Kidney tubule cell (primary cell): ENCODE measurements at places on chromosomes 2 and 18.
A peak's percentile ranks its signal among the peaks of the same experiment; 100 is the strongest.

GRCh38 chr2:47026748-47027534 is 111.3 kb upstream of the MCFD2 start:
- no peak for DNase-seq

DNA sequence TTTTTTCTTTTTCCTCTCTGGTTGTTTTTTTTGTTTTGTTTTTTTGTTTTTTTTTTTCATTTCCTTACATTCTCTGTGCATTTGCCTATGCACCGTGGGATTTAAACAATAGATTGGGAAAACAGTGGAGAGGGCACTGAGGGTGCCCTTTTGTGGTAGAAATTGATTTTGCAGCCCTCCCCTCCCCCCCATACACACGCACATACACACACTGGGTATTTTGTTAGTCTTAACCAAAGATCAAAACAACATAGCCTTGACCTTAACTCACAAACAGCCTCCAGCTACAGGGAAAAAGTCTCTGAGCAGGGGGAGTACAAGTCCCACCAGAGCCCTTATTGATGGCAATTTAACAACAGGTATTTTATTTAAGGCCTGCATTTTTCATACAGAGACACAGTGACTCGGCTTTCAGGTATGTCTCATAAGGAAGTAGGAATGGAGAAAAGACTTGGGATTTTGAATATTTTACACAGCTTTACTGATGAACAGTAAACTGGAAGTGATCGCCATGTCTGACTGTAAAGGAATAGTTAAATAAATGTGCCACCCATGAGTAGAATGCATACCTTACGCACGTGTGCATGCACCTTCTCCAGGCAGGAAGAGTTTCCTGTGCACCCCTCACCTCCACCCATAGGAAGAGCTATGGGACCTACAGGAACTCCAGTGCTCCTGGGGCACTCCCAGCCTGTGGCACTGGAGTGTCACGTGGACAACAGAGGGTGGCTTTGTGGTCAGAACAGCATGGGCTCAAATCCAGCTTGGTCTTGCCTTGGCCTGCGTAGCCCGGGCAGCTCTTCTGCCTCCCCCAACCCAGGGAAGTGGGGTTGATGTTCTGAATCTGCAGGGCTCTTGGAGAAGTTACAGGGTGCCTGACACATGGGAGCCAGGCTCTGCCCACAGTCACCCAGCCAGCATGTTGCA is 266.4 kb downstream of the ANAPC1 start:
- DNase-seq, result peak; percentile 79

GRCh38 chr2:114919985-114920384 is 477.5 kb downstream of the DPP10 start:
- no peak for DNase-seq

DNA sequence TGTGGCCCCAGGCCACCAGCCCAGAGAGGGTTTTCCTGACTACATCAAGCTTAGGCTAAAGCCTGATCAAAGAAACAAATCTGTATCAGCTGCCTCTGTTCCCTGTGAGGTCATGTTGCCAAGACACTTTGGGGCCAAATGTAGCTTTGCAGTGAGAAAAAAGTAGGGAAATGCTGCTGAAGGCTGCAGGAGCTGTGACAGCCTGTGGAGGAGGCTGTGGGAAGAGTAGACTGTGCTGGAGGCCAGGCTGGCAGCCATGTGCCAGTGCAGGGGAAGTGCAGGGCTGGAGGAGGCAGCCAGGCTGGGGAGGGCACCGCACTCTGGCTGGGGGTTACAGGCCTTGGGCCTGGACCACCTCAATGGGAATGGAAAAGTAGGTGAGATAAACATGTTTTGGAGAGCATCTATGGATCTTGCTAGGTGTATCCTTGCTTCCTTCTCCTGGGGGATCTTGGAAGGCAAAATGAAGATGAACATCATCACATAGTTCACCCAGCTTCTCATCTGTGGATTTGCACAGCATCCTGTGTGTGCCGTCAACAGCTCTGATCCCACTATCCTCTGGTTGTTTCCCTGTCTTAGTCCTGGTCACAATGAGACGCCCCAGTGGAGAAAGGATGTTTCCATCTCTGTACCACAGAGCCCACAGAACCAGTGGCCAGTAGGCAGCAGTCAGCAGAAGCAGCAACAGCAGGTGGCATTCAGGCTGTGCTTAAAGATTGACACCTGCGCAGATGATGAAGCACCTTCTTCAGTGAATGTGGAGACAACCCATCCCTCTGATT is 103.8 kb upstream of the COPS8 start:
- DNase-seq, result no peak

GRCh38 chr18:35083174-35083712 is 42.0 kb downstream of the MAPRE2 start:
- no peak for DNase-seq

DNA sequence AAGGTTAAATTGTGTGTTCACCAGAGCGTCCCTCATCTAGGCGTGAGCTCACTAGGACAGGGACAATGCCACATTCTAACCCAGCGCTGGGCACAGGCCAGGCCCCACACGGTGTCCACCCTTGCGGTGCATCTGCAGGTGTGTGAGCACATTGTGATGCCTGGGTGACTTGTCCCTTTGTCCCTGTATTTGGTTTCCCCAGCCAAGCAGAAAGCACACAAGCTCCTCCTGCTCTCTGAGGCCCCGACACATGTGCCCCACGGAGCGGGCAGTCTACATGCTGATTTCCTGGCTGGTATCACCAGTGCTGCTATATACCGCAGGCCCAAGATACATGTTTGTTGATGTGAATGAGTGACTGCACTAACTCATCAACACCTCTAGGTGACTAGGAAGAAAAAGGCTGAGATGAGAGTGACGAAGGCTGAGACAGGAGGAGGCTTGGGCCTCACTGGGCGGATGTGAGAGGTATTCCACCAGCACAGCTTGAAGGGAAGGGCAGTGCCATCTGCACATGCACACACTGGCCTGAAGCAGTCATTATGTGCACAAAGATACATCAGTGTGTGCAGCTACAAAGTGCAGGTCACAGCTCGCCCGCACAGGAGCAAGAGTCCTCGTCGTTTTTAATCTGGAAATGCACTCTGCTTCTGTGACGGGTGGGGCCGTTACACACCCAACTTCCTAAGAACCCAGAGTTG is 205.9 kb downstream of the EIPR1 start:
- no peak for DNase-seq

DNA sequence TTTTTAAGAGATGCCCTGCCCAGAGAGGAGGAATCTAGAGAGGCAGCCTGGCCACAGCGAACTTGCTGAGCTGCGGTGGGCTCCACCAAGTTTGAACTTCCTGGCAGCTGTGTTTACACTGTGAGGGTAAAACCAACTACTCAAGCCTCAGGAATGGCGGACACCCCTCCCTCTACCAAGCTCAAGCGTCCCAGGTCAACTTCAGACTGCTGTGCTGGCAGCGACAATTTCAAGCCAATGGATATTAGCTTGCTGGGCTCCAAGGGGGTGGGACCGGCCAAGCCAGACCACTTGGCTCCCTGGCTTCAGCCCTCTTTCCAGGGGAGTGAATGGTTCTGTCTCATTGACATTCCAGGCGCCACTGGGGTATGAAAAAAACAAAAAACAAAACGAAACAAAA is 289.4 kb downstream of the KCNS3 start:
- no peak for DNase-seq
